ENCODE measurements at places on chromosomes 7 and 10.
A peak's percentile ranks its signal among the peaks of the same experiment; 100 is the strongest.

DNA sequence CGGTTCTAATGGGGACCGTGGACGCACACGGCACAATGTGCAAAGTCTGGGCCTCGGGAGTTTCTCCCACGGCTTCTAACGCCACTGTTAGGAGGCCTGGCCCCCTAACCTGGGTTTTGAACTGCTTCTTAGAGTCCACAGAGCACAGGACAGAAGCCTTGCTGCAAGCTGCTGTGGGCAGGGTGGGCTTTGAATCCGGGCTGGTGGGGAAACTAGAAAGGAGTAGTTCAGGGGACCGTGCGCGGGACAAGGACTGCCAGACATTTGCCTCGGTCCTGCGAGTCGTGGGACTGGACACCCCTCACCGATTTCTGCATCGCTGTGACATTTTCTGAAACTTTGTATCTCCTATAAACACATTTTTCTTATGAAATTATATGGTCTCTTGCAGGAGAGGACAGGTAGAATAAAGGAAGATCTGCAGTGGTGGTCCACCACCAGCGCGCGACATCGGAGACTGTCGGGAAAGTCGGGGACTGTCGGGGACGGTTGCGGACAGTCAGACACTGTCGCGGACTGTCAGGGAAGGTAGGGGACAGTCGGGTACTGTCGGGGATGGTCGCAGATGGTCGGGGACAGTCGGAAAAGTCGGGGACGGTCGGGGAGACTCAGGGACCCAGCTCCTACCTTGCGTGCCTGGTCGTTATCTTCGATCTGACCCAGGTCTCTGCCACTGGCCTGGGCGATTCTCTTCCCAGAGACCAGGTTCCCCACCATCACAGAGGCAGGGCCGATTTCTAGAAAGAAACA, 222.1 kb downstream of the ZMYND11 start:
- no peak for DNase-seq

GRCh38 chr10:8137726-8138125, 83.2 kb downstream of the GATA3 start:
- no peak for DNase-seq

- DNase-seq, result no peak
Measured at GRCh38 chr10:8365935-8366911, 311.7 kb downstream of the GATA3 start.

DNA sequence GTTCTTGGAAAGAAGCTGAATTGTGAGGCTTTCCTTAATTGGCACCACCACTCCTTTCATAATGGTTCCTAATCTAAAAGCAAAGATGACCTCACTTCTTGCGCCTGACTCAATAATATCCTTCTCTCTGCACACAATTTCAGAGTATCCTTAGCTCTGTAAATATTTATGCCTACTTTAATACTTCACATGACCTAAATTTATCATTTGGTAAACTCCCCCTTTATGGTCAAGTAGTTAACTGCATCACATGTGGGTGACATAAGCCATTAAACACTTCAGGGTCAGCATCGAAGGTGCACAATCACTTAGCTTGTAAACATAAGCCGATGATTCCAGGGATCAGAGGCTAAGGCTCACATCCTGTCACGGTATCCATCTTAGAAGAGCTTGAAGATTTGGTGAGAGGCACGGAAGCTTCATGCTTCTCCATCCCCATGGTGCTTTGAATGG, 7.3 kb upstream of the RHOBTB1 start:
- DNase-seq, result no peak

DNA sequence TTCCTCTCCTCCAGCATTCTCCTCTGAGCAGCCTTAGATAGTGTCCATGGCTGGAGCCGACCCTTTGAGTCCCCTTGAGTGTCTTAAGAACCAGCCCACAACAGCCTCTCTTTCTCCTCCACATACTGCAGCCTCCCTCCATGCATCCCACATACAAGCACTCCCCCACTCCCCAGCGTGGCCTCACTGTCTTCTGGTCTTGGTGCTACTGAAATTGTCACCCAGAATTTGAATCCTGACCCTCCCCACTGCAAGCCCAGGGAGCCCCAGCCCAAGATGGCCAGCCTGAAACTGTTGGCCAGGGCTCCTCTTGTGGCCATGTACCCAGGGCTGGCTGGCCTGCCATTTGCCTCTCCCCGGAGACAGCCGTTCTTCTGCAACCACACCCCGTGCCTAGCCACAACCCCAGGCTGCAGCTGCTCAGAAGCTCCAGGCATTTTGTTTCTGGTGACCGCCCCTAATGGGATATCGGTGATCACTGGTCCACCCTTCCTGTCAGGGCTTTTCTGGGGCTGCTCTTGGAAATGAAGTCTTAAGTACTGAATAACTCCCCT, 18.8 kb upstream of the SH2D4B start:
- no peak for DNase-seq

DNA sequence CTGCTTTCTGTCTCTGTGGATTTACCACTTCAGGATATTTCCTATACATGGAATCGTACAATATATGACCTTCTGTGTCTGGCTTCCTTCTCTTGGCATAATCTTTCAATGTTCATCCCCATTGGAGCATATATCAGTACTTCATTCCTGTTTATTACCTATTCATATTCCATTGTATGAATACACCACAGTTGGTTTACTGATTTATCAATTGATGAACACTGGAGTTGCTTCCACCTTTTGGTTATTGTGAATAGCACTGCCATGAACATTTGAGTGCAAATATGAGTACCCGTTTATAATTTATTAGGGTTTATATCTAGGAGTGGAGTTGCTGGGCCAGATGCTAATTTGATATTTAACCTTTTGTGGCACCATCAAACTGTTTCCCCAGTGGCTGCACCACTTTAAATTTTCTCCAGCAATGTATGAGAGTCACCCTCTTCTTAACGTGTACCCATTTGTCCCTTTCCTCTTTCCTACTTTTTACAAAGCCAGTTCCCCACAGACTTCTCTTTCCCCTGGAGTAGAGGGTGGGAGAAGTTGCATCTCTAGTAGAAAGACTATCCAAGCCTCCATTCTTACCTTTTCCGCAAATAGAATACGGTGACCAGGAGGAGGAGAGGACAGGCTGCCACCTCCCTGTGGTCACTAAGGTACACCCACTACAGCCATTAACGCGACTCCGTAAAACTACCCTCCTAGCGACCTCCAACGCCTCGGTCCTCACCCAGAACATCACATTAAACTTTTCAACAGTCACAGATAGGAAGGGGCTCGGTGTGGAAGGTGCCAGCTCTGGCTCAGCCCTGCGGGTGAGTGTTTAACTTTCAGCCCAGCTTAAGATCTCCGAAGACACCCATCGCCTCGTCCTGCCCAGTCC, 25.6 kb downstream of the SCD start:
- DNase-seq, result no peak

DNA sequence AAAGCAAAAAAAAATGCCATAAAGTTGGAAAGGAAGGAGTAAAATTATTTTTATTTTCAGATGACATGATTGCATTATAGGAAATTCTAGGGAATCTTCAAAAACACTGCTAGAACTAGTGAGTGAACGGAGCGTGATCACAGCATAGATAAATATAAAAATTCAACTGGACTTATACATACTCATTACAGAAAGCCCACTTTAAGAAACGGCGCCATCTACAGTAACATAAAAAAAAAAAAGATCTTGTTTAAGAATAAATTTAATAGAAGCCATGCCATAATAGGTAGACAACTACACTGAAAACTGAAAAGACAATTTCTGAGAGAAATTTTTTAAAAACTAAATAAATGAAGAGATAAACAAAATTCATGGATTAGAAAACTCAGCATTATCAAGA, 623.1 kb upstream of the MGMT start:
- no peak for DNase-seq

- DNase-seq, result no peak
Measured at GRCh38 chr10:44757551-44758205, 153.5 kb upstream of the TMEM72 start.

DNA sequence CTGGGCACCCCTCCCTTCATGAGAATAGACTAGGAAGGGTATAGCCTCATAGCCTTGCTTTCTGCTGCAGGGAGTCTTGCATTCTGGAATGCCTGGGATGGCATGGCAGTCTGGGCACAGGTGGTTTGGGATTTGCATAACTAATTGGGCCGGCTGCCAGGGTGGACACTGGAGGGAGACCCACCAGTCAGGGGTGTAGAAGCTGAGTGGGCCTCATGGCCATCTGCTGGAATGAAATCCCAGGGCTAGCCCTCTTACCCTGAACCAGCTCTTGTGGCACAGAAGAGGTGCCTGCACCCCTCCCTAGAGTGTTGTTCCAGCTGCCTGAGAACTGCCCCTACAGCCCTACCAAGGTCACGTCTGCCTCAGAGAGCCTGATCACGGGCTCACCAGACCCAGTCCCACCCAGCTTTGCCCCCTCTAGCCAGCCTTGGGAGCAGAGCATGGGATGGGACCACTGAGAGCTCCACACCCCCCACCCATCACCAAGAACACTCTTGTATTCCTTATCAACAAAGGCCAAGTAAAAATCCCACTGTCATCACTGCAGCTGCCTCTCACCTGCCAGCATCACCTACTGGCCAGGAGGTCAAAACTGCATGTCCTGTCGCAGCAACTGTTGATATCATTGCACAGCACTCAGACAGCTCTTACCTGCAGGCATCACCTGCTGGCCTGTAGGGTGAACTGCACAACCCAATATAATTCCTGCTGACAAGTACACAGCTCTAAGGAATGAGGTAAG, 148.9 kb downstream of the ZEB1 start:
- no peak for DNase-seq

- DNase-seq, result peak; percentile 40
Measured at GRCh38 chr10:29397221-29397620, 108.4 kb downstream of the LYZL1 start.

DNA sequence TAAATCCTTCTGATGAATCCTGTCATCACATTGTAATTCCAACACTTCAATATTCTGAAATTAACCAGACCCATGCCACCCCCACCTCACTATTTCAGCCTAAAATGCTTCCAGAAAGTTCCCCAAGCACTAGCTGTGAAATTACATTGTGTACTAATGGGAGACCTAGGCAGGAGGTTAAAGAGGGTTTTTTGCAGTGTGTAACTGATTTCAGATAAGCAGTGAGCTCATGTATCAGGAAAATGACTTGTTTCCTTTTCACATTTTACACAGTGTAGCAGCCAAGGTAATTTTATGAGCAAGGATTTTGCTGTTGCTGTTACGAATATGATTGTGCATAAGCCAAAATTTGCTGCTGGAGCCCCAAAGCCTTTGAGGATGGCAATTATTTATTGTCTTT, 129.0 kb downstream of the INHBA start:
- DNase-seq, result no peak

- no peak for DNase-seq
Measured at GRCh38 chr7:26127411-26127810, 24.6 kb upstream of the NFE2L3 start.

- DNase-seq, result no peak
Measured at GRCh38 chr7:146119002-146119401, 2.4 kb downstream of the CNTNAP2 start.

GRCh38 chr10:22464966-22465629, 119.8 kb downstream of the SPAG6 start:
- DNase-seq, result no peak

DNA sequence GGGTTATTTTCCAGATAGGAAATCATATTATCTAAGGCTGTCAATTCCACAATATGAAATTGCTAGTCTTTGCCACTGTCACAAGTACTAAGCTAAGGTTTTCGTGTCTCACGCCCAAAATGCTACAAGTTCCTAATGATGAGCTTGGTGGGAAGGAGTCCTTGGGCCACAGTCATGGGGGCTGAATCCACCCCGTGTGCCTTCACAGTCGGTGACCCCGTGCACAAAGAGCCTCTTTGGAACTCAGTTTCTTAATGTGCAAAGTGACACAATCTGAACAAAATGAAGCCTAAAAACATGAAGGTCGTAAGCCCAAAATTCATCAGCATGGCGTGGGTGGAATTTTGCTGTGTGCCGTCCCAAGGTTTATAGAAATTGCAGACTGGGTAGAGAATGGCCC, 337.0 kb upstream of the GALNT17 start:
- no peak for DNase-seq

DNA sequence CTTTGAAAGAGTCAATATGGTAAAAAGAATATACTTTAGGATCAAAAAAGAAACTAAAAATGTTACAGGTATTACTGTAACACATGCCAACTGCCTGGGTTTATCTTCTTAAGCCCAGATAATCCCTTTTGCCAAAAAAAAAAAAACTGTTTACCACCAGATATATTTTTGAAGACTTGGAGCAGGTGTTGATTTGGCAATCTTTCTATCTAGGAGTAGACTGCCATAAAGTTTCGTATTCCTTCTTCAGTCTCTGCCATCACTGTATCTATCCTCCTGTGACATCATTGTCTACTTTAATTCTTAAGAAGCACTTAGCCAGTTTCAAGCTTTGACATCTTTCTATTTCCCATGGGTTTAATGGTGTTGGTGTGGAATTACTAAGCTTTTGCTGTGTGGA, 161.0 kb downstream of the ST7 start:
- no peak for DNase-seq
